Osteoblast (primary cell): ENCODE measurements at places on chromosomes 3 and 15. TPM values are rescaled to one million over a fixed set of nuclear protein-coding genes. Genes with fewer than 3 reads are reported as not detected.

Gene DAPK2
- total RNA-seq = 23.5 and 31.8 TPM in 2 replicates

Gene SCAANT1
- total RNA-seq = not detected in 2 replicates

Gene FANCD2
- 3.2 and 6.2 TPM in 2 replicates for total RNA-seq

Gene MOBP
- not detected in 2 replicates for total RNA-seq

Gene KLF13
- 53.3 and 58.6 TPM in 2 replicates for total RNA-seq

Gene CHMP2B
- total RNA-seq = 55.4 and 63.1 TPM in 2 replicates

Gene TTBK2
- 13.0 and 15.2 TPM in 2 replicates for total RNA-seq

Gene STARD9
- 9.4 and 13.0 TPM in 2 replicates for total RNA-seq

Gene ECE2
- not detected in 2 replicates for total RNA-seq

Gene SNTN
- total RNA-seq = not detected in 2 replicates

Gene HTR3E
- not detected in 2 replicates for total RNA-seq

Gene LIPH
- not detected in 2 replicates for total RNA-seq

Gene CEMIP
- total RNA-seq = 579 and 687 TPM in 2 replicates
